Retinal pigment epithelial cell (primary cell): ENCODE measurements at places on chromosomes 3 and 15.

- no peak for DNase-seq
Measured at GRCh38 chr15:61474796-61475195, 245.7 kb upstream of the RORA start.

GRCh38 chr3:195236076-195236798 is 34.7 kb downstream of the XXYLT1 start:
- DNase-seq, result no peak

- DNase-seq, result no peak
Measured at GRCh38 chr3:193772422-193772763, 179.4 kb downstream of the OPA1 start.

- no peak for DNase-seq
Measured at GRCh38 chr15:77295446-77295845, 124.5 kb downstream of the PEAK1 start.

- DNase-seq, result no peak
Measured at GRCh38 chr3:179613807-179614206, 9.2 kb downstream of the NDUFB5 start.

DNA sequence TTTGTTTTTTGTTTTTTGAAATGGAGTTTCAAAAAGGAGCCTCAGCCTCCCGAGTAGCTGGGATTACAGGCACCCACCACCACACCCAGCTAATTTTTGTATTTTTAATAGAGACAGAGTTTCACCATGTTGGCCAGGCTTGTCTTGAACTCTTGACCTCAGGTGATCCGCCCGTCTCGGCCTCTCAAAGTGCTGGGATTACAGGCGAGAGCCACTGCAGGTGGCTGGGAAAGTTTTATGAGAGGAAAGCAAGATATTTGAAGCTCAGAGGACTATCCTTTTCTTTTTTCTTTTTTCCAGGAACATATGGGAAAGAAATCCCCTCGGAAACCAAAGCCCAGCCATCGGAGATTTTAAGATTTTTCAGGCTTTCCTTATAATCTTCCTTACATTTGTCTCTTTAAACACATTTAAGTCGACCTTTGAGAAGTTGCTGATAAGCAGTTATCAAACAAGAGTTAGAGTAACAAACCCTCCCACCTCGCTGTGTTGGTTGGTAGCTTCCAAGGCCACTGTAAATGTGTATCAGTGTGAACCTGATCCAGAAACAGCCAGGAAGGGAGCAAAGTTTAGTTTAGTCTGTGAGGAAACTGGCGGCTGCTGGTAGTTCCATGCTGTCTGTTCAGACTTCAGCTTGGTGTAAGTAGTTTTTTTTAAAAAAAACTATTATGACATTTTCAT is 34.5 kb upstream of the MAP3K13 start:
- no peak for DNase-seq

DNA sequence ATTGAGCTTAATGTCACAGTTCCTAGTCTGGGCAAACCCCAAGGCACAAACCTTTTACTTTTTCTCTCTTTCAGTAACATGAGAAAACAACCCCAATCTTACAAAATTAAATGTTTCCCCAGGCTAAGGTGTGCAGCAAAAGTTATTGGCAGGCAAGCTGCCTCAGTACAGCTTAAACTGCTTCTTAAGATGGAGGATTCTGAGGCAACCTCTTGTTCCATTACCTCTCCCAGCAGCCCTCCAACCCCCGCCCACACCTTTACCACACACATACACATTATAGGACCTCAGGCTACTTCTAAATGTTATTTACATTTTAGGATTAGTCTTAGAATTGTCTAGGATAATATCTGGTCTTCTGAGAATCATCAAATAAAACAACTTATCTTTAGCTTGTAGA is 22.3 kb upstream of the CBLB start:
- DNase-seq, result no peak

DNA sequence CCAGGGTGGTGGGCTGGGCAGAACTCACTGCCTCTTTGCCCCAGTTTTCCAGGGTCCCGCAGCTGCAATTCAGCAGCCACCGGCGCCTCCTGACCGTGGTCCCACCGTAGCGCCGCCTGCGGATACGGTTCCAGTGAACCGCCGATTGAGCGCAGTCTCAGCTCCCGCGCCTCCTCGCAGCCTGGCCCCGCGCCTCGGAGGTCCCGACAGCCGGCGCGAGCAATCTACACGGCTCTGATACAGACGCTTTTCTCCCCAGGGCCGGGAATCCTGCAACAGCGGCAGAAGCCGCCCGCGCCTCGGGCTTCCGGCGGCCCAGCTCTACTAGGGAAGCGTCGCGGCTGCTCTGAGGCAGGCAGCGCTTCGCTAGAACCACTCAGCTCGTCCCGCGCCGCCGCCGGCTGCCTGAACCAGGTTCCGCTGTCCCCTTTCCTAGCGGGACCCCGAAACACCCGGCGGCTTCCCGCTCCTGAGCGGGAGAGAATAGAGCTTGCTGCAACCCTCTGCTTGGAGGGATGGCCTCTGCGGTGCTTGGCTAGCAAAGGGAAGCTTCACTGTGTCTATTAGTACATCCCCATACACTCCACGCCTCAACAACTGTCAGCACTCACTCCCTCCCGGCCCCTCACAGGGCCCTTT is 3.1 kb downstream of the FOXL2NB start:
- DNase-seq, result no peak

DNA sequence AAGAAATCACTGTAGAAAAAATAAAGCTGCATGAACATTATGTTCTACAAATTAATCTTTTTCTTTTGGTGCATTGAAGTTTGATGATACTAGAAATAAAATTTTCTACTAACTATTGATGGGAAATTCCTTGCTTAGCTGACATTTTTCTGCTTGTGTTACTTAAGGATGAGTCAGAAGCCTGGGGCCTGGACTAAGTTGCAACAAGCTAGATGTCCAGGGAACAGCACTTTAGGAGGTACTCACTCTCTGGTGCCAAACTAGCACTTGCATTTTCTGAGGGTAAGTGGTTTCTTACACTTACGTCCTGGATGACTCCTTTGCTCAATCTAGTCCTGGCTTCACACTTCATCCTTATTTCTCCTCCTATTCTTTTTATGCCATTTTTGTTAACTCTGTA is 945.1 kb downstream of the IGSF11 start:
- no peak for DNase-seq

DNA sequence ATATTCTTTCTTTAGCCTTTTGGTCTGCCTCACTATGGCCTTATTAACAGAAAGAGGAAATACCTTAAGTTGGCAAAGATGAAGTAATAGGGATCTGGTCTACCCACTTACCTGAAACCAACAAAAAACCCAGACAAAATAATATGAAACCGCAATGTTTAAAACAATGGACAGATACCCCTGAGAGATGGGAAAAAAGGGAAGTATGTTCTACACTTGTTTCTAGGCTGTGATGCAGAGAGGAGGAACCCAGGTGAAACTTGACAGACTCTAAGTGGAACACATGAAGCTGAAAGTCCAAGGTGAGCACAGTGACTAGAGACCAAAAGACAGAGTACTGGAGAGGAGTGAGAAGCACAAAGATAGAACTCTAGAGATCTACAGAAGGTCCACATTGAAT is 78.4 kb downstream of the NR2E3 start:
- DNase-seq, result no peak
